ENCODE measurements at places on chromosomes 5 and 9.

DNA sequence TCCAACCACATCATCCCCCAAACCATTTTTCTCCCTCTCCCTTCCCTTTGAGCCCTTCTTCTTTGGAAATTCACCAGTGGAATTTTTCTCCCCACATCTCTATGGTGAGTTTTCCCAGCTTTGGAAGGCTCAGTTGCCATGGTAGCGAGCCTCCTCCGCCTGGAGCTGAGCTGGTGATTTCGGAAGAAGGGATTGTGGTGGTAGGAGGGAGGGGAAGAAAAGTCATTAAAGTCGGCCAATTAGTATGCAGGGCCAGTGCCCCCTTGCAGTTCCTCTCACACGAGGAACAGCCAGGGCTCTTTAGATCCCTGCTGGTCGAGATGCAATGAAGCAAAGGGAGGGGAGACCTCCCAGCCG, 322.0 kb downstream of the NTRK2 start:
- no peak for DNase-seq

DNA sequence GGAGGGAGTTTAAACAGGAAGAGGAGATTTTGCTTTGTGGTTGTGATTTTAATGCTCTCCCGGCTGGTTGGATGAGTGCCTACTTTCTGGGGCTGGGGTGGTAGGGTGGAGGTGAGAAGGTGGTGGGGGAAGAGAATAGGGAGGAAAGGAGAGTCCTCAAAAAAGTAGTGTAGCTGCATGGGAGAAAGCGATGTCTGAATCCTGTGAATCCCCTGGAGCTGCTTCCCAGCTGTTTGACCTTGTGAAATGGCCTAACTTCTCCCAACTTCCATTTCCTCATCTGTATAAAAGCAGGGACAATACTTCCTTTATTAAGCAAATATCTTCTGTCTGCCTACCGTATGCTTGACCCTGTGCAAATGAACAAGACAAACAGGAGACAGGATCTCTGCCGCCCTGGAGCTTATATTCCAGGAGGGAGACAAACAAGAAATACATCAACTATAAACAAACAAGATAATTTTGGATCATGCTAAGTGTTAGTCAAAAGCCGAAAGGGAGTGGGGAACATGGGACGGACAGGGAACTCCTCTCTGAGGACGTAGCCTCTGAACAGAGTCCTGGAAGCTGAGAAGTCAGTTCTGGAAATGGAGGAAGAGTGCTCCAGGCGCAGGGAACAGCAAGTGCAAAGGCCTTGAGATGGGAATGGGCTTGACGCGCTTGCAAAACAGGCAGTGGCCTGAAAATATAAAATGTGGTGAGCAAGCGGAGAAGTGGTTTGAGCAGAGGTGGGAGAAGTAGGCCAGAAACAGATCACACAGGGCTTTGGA, 103.5 kb downstream of the SPRY4 start:
- DNase-seq, result no peak

DNA sequence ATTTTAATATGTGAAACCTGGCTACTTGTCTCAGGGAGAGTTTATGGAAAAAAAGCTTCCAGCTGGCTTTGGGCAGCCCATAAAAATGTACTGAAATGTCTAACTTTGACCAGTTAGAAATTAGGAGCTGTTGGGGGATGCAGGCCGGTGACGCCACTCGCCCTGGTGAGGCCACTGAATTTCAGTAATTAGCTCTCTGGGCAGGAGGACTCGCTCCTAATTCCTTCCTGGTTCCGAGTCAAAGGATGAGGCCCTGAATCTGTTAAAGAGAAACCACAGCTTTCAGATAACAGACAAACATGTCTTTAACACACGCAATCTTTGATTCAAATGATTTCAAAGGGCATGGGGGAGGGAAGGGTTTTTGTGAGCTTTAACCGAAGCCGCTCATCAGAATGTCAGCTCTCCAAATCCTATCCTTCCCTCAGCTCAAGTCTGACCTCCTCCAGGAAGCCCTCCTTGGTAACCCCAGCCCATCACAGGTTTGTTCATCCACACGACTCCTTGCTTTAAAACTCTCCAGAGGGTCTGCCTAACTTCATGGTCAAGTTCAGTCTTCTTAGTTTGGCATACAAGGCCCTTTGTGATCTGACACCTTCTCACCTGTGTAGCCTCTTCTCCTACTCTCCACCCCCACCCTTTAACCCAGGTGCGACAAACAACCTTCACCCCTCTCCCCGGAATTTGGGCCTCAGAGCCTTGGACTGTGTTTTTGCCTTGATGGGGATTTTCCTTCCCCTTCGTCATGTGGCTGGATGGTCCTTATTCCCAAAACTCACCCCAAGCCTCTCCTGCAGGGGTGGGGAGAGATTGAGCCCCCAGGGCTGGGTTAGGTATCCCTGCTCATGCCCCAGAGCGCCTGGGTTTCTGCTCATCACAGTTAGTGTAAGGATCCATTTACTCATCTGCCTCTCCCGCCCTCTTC, 13.6 kb upstream of the PHF19 start:
- no peak for DNase-seq

- DNase-seq, result no peak
Observed at GRCh38 chr9:81844131-81844567, 84.1 kb upstream of the SPATA31D4 start.

GRCh38 chr9:117323390-117323789, 91.5 kb downstream of the ASTN2 start:
- no peak for DNase-seq

GRCh38 chr5:164119806-164120447, 614.5 kb downstream of the MAT2B start:
- no peak for DNase-seq

GRCh38 chr9:33795819-33796218, 458 bp downstream of the PRSS3 start:
- no peak for DNase-seq

DNA sequence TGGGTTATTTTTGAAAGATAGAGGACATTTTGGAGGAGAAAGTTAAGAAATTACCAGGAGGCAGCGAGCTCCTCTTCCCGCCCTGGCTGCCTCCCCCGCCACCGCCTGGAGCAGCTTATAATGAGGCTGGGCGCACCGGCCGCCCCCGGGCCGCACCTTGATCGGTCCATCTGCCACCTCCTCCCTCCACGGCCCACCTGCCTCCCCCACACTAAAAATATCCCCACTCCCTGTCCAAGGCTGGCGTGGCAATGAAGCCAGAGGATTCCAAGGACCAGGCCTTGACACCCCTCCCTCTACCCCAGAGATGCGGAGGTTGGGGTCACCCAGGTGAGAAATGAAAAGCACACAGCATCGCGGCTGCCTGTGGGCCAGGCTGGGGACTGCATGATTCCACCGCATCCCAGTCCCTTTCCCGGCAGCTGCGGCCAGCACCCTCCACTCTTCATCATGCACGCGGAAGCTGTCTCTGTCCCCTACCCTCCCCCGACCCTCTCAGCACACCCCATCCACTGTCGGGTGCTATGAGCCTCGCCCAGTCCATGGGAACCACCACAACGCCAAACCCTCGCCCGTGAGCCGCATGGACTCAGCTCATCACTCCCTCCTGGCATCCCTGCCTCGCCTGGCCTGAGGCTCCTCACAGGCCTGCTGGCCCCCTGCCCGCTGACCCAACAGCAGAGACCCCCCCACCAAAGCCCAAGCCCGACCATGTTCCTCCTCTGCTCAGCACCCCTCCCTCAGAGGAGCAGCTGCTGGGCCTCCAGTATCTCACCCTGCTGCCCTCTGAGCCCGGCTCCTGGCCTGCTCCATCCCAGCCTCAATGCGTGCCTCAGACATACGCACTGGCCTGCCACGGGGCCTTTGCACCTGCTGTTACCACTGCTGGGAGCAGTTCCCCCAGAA, 50.0 kb downstream of the SARDH start:
- DNase-seq, result peak; percentile 31

DNA sequence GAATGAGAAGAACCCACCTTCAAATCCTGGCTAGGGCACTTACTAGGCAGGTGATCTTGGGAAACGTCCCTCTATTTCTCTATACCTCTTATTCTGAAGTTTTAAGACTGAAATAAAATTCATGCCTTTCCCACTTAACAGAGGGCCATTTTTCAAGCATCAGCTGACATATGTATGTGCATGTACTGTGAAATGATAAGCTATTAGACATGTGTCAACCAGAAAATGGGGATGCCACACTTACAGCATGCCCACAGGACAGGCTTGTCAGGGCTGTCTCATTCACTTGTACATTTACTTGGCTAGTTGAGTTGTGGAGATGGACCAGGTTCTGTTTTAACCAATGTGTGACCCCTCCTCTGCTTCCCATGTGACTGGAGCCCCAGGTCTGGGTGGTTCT, 78.5 kb downstream of the C9orf152 start:
- no peak for DNase-seq

- no peak for DNase-seq
Observed at GRCh38 chr5:43104057-43104456, 16.7 kb upstream of the ZNF131 start.

GRCh38 chr5:58828258-58828657, 245.4 kb downstream of the RAB3C start:
- no peak for DNase-seq

DNA sequence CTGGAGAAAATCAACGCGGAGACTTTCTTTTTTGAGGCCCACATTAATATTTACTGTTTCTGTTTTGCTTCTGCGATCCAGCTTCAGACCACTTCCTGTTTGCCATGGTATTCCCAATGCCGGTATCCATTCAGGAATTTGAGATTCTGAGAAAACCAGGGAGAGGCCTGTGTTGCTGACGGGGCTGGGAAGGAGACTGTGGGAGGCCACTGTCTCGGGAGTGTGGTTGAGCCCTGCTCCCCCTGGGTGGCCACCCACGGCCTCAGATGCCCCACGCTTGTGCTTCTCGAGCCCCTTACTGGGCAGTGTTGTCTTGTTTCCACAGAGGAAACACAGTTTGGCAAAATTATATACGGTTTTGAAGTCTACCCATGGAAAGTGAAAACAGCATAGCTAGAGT, 403.6 kb upstream of the IRX2 start:
- no peak for DNase-seq

- DNase-seq, result no peak
Observed at GRCh38 chr9:22449719-22450118, 3.1 kb downstream of the DMRTA1 start.

- DNase-seq, result no peak
Observed at GRCh38 chr9:5459289-5459829, 9.0 kb downstream of the CD274 start.

DNA sequence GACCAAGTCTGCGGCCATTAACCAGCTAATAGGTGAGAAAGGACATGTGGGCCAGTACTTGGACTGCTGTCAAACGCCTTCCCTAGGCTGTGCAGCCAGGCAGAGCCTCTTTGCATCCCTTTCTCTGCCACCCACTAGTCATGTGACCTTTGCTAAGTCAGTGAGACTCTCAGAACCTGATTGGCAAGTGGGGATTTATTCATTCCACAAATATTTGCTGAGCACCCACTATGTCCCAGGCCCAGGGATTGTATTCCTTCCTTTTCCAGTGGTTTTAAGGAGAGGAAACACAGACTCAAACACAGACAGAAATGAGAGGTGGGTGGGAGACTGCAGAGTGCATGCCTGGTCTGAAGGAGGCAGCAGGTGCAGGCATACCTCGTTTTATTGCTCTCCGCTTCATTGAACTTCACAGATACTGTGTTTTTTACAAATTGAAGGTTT, 71.6 kb upstream of the GALNT10 start:
- DNase-seq, result no peak

DNA sequence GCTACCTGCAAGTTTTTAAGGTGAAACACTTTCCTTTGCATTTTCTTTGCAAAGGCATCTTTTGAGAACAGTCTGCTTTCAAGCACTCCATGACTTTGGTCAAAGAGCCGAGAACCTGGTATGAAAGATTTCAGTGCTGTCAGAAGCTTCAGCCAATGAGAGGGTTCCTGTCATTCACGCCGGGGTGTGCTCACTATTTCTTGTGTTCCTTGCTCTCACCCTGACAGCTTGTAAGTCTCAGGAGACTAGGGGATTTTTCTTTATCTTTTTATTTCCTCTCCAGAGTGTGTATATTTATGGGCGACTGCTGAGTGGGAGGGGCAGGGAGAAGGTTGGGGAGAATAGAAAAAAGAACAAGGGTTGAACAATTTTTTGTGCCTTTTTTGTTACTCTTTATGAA, 334.0 kb downstream of the PSAT1 start:
- DNase-seq, result no peak

DNA sequence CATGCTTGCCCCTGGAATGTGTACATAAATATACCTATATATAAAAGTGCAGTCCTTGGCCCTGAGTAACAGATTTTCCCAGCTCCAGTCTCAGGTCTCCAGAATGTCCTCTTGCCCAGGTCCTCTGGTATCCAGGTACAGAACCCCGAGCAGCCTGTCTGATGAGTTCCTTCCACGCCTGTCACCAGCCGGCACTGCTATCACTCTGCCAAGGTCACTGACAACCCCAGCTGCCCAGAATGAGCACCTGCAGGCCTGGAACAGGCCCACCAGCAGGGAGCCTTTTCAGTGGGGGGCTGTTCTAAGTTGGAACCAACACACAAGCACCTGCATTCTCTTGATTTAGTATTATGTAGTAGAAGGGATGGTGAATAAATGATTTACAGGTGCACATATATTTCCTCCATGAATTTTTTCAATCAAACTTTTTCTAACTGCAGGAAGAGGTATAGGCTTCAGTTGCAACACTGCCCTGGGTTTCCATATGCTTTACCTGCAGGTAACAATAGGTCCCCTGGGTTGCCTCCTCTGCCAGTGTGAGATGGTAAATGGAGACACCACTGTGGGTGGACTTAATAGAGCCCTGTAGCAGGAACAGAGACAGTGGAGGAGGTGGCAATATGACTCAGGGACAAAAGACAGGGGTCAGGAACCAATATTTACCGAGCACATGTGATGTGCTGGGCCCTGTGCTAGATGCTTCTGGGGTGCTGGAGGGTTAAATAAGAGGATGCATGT, 291.9 kb downstream of the SPOCK1 start:
- no peak for DNase-seq

GRCh38 chr9:127154390-127155191, 32.2 kb upstream of the ANGPTL2 start:
- DNase-seq, result peak; percentile 71

- DNase-seq, result no peak
Observed at GRCh38 chr5:150179019-150179620, 10.7 kb upstream of the SLC6A7 start.

DNA sequence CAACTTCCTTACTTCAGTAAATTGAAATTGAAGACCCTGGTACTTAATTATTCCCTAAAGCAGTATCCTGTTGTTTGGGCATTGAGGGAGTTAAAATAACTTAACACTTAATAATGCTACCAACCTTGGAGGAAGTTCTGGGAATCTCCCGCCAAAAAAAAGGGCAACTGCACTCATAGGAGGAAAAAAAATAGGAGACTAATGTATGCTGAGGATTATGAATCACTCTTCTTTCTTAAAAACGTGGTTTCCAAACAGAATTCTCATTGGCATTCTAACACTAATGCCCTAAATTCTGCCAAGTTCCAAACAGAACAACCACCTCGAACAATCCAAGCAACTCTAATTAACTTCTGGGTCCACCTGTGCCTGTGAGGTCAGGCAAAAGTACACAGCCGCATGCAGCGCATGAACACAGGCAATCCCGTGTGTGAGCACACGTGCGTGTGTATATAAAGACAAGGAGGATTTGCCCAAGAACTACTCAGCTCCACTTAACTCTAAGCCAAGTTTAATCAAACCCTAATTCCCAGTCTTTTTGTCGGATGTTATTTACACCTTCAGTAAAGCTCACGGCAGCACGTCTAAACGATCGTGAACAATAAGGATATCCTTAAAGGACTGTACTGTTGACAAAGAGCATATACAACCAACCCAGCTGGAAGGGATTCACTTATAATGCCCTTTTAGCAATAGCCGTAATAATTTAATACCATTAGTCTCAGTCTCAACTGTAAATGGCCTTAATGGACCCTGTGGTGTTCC, 78.4 kb downstream of the EBF1 start:
- no peak for DNase-seq
